Inflammatory macrophage treated with lipopolysaccharide for 1 hour (primary cell): ENCODE measurements at places on chromosomes 1 and 21.

DNA sequence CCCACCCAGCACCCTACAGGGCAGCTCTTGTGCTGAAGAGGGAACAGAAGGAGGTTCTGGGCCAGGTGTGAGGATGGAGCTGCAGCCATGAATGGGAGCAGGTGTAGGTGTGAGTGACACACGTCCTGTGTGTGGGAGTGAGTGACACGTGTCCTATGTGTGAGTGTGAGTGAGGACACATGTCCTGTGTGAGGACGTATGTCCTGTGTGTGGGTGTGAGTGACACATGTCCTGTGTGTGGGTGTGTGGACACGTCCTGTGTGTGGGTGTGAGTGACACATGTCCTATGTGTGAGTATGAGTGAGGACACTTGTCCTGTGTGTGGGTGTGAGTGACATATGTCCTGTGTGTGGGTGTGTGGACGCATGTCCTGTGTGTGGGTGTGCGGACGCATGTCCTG, 26.4 kb downstream of the MEGF6 start:
- no peak for DNase-seq

DNA sequence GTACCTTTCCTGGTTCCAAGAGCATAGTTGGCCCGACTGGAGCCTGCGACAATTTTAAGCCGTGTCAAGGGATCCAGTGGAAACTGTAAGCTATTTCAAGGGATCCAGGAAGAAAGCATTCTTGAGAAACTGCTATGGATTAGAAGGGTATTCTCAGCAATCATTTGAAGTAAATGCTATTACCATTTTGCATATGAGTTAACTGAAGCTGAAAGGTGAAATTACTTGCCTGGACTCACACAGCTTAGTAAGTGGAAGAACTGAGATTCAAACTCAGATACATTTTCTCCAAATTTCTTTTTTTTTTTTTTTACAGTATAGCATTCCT, 589 bp downstream of the ZNF684 start:
- DNase-seq, result no peak

- no peak for DNase-seq
These were observed 98.2 kb downstream of the NEK7 start for GRCh38 chr1:198254948-198255347.

- DNase-seq, result no peak
These were observed 3.5 kb upstream of the KRTAP10-4 start for GRCh38 chr21:44569861-44570517.

DNA sequence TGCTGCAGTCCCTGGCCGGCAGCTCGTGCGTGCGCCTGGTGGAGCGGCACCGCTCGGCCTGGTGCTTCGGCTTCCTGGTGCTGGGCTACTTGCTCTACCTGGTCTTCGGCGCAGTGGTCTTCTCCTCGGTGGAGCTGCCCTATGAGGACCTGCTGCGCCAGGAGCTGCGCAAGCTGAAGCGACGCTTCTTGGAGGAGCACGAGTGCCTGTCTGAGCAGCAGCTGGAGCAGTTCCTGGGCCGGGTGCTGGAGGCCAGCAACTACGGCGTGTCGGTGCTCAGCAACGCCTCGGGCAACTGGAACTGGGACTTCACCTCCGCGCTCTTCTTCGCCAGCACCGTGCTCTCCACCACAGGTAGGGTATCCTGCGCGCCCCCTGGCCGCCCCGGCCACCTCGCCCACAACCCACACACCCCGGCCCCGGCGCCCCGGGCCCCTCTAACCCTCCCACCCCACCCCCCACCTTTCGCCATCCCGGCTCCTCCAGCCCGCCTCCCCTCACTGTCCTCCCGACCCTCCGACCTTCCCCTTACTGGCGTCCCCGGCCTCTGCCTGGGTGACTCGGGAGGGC, 352 bp downstream of the KCNK1 start:
- no peak for DNase-seq
